ENCODE measurements at places on chromosomes 4 and X. TPM values are rescaled to one million over a fixed set of nuclear protein-coding genes. Genes with fewer than 3 reads are reported as not detected.
A peak's percentile ranks its signal among the peaks of the same experiment; 100 is the strongest.

GRCh38 chrX:111071542-111072277 lies 24.3 kb upstream of the PAK3 start:
- no peak for DNase-seq

DNA sequence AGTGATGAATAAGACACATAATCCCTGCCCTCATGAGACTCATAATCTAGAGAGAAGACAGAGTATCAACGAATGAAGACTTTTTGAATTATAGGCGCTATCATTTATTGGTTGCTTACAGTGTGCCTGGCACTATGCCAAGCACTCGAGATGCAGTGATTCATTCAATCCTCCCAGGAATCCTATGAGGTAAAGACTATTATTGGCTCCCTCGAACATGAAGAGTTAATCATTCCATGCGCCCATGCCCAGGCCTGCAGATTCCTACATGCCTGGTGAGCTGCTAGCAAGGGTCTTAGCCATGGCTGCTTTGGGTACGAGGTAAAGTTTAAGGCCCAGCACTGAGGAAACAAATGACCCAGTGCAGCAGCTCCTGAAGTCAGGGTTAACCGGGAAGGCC lies 47.0 kb downstream of the TEX13B start:
- peak; percentile 15 for DNase-seq

DNA sequence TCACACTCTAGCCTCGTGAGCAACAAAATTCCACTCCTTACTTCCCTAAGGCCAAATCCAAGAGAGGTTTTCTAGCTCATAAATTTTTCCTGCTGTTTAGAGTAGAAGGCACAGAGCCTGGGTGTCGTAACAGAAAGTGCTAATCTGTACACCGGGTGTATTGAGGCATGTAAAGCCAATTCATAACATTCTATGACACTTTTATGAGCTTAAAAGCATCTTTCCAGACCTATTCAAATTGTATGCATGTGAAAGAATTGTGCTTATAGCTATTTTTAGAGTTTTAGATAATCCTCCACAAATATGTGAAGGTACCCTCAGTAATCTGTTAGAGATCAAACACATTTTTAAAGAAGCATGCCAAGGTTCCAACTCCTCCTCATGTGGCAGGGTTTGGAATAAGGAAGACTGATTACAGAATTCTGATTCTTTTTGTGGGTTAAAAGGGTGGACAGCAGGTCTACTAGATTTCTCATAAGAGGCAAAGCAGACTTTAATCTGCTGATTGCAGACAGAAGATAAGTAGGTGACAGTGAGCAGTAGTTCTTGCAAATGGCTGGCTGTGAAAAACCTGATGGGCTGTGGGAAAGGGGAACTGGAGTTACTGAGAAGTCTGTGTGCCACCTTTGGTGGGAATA lies 25.5 kb upstream of the LRCH2 start:
- no peak for DNase-seq

The BCORL1 gene
- 2.0 TPM for total RNA-seq

DNA sequence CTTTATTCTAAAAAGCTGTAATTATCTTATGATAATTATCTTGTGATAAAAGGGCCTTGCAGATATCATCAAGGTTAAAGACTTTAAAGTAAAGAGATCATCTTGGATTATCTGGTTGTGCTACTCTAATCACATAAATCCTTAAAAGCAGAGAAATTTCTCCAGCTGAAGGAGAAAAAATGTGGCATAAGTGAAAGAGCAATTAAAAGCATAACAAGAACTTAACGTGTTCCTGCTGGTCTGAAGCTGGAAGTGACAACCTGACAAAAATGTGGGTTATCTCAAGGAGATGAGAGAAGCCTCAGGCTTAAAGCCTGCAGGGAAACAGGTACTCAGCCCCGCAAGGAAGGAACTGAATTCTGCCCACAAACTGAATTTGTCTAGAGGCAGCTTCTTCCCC lies 449.1 kb upstream of the NDST4 start:
- DNase-seq: no peak

The SLC26A1 gene
- total RNA-seq: under 0.01 TPM

DNA sequence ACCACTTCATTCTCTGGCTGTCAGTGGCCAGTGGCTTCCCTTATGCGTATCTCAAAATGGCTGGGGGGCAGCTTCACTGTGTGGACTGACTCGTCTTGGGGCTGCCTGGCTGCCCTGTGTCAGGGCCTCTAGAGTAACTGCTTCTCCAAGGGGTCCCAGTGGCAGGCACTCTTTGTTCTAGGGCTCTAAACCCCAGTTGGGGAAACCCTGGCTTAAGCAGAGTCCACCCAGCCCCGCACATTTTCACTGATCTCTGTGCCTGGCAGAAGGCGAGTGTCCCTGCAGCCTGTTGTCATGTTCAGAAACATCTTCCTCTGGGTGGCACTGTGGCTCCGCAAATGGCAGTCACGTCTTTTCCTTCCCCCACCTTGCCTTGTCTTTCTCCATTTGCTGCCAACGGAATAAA lies 59.7 kb downstream of the NBDY start:
- no peak for DNase-seq

- no peak for DNase-seq
Measured at GRCh38 chrX:110425222-110426154, 66.8 kb downstream of the RTL9 start.

The STK26 gene
- total RNA-seq: 0.33 TPM

DNA sequence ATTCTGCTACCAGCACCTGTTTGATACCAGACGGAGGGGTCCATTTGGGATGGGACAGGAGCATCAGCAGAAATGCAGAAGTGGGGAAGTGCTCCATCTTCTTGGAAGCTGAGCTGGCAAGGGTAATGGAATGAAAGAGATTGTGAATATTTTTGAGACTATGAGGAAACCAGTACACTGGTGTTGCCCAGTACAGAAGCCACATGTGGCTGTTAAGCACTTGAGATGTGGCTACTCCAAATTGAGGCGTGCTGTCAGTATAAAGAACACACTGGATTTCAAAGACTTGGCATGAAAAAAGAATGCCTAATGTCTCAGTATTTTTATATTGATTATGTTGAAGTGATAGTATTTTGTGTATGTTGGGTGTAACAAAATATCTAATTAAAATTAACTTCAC lies 153.4 kb downstream of the PTTG2 start:
- no peak for DNase-seq

DNA sequence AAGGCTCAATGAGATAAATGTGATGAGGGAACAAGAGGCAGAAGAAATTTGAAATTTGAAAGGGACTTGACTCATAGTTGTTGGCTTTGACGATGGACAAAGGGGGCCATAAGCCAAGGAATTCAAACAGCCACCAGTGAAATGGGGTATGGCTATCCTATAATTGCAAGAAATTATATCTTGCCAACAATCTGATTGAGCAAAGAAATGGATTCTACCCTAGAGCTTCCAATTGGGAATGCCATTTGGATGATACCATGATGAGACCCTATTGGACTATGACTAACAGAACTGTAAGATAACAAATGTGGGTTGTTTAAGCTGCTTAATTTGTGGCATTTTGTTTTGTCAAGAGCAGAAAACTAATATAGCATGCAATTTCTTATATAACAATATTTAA lies 270.1 kb upstream of the ARSJ start:
- DNase-seq: no peak

All from pulmonary artery endothelial cell (primary cell).